ENCODE measurements at places on chromosomes 2 and 18. TPM values are rescaled to one million over a fixed set of nuclear protein-coding genes. Genes with fewer than 3 reads are reported as not detected.

The AGXT gene
- not detected for total RNA-seq

The KIF5C gene
- total RNA-seq: 0.47 TPM

The PKDCC gene
- 88.7 TPM for total RNA-seq

The MPP4 gene
- total RNA-seq: not detected

The ANKRD30B gene
- total RNA-seq: not detected

The XDH gene
- total RNA-seq: 0.05 TPM

The IL36G gene
- not detected for total RNA-seq

DNA sequence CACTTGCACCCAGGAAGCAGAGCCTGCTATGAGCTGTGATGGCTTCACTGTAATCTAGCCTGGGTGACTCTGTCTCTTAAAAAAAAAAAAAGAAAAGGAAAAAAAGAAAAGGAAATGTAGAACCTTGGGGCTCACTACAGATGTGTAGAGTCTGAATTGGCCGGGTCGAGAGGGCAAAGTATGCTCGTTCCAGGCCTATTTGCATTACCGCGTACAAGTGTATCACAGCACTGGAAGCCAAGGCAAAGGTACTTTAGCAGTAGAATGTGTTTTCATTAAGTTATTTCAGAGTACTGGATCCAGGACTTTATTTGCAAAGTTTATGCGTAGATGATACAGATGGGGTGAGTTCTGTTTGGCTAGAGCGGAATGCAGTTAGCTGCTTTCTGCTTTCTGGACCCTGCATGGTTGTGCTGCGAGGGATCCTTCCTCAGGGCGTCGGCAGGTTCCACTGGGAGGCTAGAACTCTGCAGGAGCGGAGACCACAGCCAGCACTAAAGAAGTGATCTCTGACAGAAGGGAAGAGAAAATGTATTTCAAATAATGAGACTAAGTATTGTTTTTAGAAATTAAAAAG, 51.8 kb downstream of the LDLRAD4 start:
- H3K27me3 ChIP-seq: no peaks in the 10 kb centered on the region
- DNase-seq: no peak
- no peak overlapping the region for H3K4me3 ChIP-seq
- H3K36me3 ChIP-seq: no peaks in the 10 kb centered on the region

DNA sequence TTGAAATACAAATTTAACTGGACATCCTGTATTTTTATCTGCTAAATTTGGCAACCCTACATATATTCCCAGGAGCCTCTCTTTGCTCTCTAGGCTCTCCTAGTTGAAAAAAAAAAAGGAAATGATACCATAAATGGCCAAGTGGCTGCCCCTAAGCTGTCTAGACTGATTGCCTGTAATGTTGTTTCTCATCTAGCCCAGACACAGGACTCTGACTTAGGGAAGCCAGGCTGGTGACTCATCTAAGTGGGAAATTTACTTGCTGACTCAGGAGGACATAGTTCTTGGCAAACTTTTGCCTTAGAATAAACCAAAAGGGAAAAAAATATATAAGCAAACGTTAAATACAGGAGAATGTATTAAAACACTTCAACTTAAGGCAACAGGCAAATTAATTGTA, 14.6 kb upstream of the ITGAV start:
- no peak for DNase-seq
- no peak overlapping the region for H3K4me3 ChIP-seq
- no peak overlapping the region for H3K27ac ChIP-seq
- peaks cover 13% of the 10 kb centered on the region for H3K4me1 ChIP-seq
- H3K36me3 ChIP-seq: no peaks in the 10 kb centered on the region
- no peaks in the 10 kb centered on the region for H3K27me3 ChIP-seq

GRCh38 chr18:39600894-39601293, 2035.3 kb upstream of the CELF4 start:
- H3K4me1 ChIP-seq: no peaks in the 10 kb centered on the region
- H3K27me3 ChIP-seq: no peaks in the 10 kb centered on the region
- DNase-seq: no peak
- H3K36me3 ChIP-seq: no peaks in the 10 kb centered on the region

GRCh38 chr2:215966274-215966673, 47.1 kb downstream of the MREG start:
- H3K27ac ChIP-seq: no peak overlapping the region
- no peaks in the 10 kb centered on the region for H3K4me1 ChIP-seq
- no peak overlapping the region for H3K4me3 ChIP-seq
- no peak for DNase-seq
- H3K27me3 ChIP-seq: no peaks in the 10 kb centered on the region

GRCh38 chr2:104404526-104404925, 449.4 kb upstream of the POU3F3 start:
- H3K27me3 ChIP-seq: peaks cover 12% of the 10 kb centered on the region
- no peaks in the 10 kb centered on the region for H3K4me1 ChIP-seq
- no peaks in the 10 kb centered on the region for H3K36me3 ChIP-seq
- no peak overlapping the region for H3K4me3 ChIP-seq
- no peak overlapping the region for H3K27ac ChIP-seq

DNA sequence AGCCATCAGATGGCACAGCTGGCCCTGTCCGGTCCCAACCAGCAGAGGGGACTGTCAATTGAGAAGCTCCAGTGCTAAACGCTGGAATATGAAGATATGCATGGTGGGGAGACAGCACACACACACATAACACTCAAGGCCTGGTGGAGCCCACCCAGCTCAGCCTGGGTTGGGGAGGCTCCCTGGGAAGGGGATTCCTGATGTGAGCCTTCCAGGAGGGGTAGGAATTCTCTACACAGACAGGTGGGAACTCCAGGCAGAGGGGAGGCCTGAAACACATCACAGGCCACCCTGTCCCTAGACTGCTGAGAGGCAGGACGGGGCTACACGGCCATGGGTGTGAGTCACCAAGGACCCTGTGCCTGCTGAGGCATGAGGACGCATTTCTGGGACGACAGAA, 49.4 kb upstream of the SH3RF3 start:
- no peaks in the 10 kb centered on the region for H3K4me1 ChIP-seq
- H3K36me3 ChIP-seq: no peaks in the 10 kb centered on the region
- no peak overlapping the region for H3K4me3 ChIP-seq

DNA sequence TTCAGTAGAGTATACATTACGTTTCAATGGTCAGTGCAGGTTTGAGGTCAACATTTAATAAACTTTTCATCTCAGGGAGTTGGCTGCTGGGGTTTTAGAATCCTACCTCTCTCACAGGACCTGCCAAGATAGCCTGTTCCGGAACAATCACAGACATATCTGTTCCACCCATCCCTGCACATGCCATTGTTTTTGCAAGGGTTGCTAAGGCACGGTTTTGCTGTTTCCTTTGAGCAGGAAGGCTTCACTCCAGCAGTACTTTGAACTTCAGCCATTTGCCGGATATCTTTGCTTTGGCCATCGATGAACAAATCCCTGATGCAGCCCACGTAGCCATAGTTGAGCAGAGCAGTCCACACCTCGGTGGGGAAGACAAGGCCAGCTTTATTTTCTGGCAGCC, 493.8 kb downstream of the NRXN1 start:
- H3K27ac ChIP-seq: no peak overlapping the region
- peaks cover 15% of the 10 kb centered on the region for H3K4me1 ChIP-seq
- H3K36me3 ChIP-seq: no peaks in the 10 kb centered on the region
- DNase-seq: no peak
- no peaks in the 10 kb centered on the region for H3K27me3 ChIP-seq

DNA sequence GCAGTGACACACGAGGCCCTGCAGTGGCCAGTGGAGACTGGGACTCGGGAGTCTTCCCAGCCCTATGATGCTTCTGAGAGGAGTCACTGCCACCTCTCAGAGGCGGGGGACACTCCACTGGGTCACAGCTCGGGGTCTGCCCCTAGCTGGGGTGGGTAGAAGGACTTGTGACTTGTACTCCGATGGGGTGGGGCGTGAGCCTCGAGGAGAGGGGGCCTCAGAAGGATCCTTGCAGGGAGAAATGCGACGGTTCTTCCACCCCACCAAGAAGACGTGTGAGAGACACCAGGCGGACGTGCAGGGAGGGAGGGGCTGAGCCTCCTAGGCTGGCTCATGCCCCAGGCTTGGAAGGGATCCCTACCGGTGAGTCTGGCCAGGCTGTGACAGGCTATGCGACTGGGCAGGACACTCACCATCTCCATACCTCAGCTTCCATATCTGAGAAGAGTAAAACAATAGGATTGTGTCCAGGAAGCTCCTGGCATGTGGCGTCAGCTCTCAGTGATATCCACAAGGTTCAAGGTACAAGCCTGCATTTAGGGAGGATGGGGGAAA, 11.1 kb upstream of the OTOS start:
- DNase-seq: peak; percentile 38
- no peak overlapping the region for H3K4me3 ChIP-seq
- peaks cover 67% of the 10 kb centered on the region for H3K27me3 ChIP-seq
- H3K36me3 ChIP-seq: no peaks in the 10 kb centered on the region

DNA sequence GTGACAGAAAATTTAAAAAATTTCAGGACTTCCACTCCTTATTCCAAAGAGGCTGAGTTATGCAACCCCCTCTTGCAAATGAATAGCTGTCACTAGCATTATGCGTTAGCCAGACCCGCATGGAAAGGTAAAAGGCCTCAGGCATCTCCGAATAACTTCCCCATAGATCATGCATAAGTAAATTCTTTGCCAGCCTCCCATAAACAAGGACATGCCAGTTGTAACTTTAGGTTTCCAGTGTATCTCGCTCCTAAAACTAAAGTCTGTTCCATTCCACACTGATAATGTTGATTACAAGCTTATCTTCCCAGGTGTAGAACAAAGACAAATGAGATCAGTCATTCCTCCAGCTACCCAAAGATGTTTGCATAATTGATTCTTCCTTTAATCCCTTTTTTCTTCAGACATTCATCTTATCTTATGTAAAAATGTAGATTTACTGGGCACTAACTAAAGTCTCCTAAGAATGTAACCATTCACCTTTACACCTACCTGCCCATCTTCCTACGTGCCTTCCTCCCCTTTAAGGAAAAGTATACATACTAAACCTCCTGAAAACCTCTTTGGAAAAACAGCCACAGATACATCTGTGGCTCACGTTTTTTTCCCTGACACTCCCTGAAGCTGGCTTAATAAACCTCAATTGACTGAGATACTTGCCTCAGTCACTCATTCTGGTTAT, 13.6 kb upstream of the NFU1 start:
- no peaks in the 10 kb centered on the region for H3K4me1 ChIP-seq
- no peak overlapping the region for H3K4me3 ChIP-seq
- H3K27ac ChIP-seq: no peak overlapping the region
- H3K36me3 ChIP-seq: no peaks in the 10 kb centered on the region
- no peaks in the 10 kb centered on the region for H3K27me3 ChIP-seq

DNA sequence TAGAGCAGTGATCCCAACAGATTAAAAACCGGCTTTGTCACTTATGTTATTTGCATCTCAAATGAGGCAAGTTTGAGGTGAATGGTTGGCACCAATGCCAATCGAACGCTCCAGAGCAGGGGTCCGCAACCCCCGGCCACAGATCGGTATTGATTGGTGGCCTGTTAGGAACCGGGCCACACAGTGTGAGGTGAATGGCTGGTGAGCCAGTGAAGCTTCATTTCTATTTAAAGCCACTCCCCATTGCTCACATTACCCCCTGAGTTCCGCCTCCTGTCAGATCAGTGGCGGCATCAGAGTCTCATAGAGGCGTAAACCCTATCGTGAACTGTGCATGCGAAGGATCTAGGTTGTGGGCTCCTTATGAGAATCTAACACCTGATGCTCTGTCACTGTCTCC, 132.0 kb downstream of the TMEM182 start:
- peaks cover 4% of the 10 kb centered on the region for H3K27me3 ChIP-seq
- no peaks in the 10 kb centered on the region for H3K4me1 ChIP-seq
- no peak overlapping the region for H3K4me3 ChIP-seq
- no peaks in the 10 kb centered on the region for H3K36me3 ChIP-seq

- H3K36me3 ChIP-seq: no peaks in the 10 kb centered on the region
- H3K27me3 ChIP-seq: no peaks in the 10 kb centered on the region
- no peaks in the 10 kb centered on the region for H3K4me1 ChIP-seq
Observed at GRCh38 chr2:57437077-57437476, 609.5 kb upstream of the VRK2 start.

DNA sequence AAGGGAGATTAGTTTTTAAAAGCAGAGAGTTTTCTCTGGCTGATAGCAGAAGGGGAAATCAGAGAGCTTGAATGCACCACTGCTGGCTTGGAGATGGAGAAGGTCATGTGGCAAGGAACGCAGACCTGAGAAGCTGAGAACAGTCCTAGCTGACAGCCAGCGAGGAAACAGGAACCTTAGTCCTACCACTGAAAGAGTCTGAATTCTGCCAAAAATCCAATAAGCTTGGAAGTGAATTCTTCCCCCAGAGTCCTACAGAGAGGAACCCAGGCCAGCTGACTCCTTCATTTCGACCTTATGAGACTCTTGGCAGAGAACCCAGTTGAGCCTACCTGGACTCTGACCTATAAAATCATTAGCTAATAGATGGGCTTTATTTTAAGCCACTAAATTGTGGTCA, 371.9 kb upstream of the TNP1 start:
- H3K36me3 ChIP-seq: no peaks in the 10 kb centered on the region
- H3K27me3 ChIP-seq: no peaks in the 10 kb centered on the region
- H3K27ac ChIP-seq: no peak overlapping the region

GRCh38 chr18:40412410-40412809, 1542.6 kb upstream of the PIK3C3 start:
- H3K4me1 ChIP-seq: no peaks in the 10 kb centered on the region
- DNase-seq: no peak
- no peaks in the 10 kb centered on the region for H3K27me3 ChIP-seq
- H3K27ac ChIP-seq: no peak overlapping the region

DNA sequence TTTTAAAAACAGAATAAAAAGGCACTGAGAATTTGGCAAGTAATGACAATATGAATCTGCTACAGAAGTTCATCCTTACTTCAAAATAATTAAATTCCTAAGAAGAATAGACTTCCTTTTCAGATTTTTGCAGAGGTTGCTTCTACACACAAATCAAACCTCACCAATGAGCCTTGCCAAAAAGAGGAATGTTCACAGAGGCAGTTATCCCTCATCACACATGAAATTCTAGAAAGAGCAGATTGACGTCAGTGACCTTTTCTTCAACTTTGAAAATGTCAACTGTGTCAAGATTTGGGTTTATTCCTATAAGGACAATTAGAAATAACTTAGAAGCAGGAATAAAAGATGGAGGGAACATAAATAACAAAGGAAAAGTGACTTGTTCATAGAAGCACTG, 64.6 kb downstream of the MBD2 start:
- no peaks in the 10 kb centered on the region for H3K27me3 ChIP-seq
- no peak overlapping the region for H3K27ac ChIP-seq
- H3K4me3 ChIP-seq: no peak overlapping the region
- peaks cover 97% of the 10 kb centered on the region for H3K36me3 ChIP-seq

- peak overlapping the region; percentile 9 for H3K27ac ChIP-seq
- peaks cover 9% of the 10 kb centered on the region for H3K4me1 ChIP-seq
- peak; percentile 35 for DNase-seq
- H3K4me3 ChIP-seq: no peak overlapping the region
Observed at GRCh38 chr2:46645681-46646162, 166.4 kb downstream of the TMEM247 start.

DNA sequence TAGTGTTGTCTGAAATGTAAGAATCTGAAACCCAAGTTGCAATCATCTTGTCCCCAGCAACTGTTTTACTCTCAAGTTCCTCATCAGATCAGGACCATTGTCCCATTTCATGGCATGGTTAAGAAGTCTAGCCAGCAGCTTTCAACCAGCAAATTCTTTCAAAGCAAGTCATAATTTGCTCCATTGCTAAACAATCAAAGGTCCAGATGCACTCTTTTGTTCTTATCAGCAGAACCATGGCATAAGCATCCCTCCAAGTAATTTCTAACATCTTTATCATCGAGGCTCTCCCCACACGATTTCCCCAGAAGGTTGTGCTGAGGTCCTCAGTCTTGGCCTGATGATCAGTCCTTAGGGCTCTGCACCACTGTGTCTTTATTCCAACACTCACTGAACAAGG, 67.5 kb upstream of the APCDD1 start:
- no peaks in the 10 kb centered on the region for H3K36me3 ChIP-seq
- H3K4me3 ChIP-seq: no peak overlapping the region

- DNase-seq: no peak
- peak overlapping the region; percentile 47 for H3K27ac ChIP-seq
- peaks cover 100% of the 10 kb centered on the region for H3K4me1 ChIP-seq
- H3K36me3 ChIP-seq: no peaks in the 10 kb centered on the region
- no peak overlapping the region for H3K4me3 ChIP-seq
Observed at GRCh38 chr2:54549917-54550518, 93.9 kb downstream of the SPTBN1 start.
